ENCODE measurements at places on chromosomes 3 and 15.

- no peak for DNase-seq
Measured at GRCh38 chr15:90594301-90594738, 64.6 kb downstream of the CRTC3 start.

- peak; percentile 75 for DNase-seq
Measured at GRCh38 chr3:195147649-195148080, 123.3 kb downstream of the XXYLT1 start.

DNA sequence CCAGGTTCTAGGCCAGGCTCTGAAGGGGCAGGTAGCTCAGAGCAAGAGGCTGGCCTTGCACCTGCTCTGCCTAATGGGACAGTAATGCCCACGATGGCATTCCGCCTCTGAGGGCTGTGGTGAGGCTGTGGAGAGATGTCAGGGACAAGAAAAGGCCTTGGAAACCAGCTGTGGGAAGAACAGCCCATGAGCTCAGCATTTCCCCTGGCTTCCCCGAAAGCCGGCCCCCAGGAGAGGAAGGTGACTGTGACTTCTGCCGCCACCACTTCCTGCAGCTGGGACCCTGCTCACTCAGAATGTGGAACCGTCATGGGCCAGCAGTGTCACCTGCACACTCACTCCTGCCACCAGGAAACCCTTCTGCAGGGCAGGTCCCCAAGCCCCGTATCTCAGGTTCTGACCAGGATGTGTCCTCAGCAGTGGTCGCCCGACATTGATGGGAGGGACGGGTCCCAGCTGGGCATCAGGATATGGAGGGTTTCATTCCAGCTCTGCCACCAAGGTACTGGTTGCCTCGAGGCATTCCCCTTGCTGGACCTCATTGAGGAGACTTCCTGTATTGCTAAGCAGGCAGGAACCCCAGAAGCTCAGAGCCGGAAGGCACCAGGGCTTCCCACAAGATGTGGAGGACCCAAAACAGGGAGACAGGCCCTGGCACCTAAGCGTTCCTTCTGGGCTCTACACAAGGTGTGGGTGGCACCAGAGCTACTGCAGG lies 30.7 kb downstream of the SEMA7A start:
- DNase-seq = no peak

DNA sequence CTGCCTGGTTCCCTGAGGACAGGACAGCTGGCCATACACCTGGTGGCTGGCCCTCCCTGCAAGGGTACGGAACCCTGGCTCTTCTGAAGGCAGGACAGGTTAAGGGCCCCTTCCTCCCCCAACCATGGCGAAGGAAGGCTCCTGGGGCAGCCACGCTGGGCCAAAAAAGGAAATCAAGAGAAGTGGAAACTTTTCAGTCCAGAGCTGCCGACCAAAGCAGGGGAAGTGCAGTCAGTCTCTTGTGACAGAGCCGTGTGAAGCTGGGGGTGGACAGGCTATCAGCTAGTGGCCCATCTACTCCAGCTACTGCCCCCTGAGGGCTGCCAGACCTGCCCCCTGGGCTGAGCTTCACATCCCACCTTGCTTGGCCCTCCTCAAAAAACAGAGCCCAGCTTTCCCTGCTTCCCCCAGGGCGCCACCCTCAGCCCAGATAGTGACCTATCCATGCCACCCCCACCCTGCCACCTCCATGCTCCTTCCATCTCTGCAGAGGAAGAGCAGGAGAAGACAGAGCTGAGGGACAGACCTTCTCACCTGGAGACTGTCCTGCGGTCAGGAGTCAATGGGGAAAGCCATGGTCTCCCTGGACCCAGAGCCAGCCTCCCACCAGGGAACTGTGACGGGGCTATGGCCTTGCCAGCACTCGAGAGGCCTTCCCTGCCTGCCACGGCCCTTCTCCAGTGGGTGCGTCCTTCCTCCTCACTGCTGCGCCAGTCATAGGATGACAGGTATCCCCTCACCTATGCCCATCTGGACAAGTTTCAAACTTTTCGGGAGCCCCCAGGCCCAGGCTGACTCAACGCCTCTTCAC lies 4.6 kb downstream of the SEMA7A start:
- no peak for DNase-seq

- DNase-seq = no peak
Measured at GRCh38 chr15:68001811-68002210, 52.3 kb upstream of the PIAS1 start.

GRCh38 chr15:29822100-29822683 lies at the start of gene TJP1:
TSS of gene TJP1 (minus strand) at chr15:29822468. CDS start at chr15:29822028, 440 bp downstream.
- peak; percentile 85 for DNase-seq

- no peak for DNase-seq
Measured at GRCh38 chr3:159953325-159954085, 35.1 kb upstream of the IL12A start.
